ENCODE measurements at places on chromosomes 4 and X.

- peak; percentile 19 for DNase-seq
These were observed 85.6 kb upstream of the CPEB2 start for GRCh38 chr4:14916554-14917297.

- DNase-seq, result peak; percentile 64
These were observed 5.4 kb upstream of the CCDC120 start for GRCh38 chrX:49053223-49054072.

DNA sequence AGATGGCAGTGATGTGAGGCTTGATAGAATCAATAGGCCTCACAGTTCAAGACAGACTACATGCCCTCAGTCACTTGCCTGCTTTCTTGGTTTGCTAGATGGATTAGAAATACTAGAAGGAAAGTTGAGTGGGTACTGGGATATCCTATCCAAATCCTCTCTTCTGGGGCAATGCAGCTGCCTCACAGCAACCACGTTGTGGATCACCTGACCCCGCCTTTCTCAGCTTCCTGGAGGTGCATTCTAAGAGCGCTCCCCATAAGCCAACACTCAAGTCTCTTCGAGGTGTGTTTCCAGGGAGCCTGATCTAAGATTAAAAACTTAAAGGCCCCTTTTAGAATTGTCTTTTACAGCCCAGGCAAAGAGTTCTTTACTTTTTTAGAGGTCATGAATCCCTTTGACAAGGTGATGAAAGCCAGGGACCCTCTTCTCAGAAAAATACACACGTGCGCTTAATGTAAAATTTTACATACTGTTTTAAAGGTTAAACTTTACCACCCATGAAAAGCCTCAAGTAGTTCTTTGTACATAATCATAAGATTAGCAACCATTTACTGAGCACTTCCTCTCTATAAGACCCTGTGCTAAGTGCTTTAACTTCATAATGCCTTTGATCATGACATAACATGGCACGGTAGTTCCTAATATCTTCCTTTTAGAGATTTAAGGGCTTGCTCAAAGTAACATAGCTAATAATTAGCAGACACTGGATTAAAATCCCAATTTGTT, 840 bp upstream of the RPL34 start:
- no peak for DNase-seq

DNA sequence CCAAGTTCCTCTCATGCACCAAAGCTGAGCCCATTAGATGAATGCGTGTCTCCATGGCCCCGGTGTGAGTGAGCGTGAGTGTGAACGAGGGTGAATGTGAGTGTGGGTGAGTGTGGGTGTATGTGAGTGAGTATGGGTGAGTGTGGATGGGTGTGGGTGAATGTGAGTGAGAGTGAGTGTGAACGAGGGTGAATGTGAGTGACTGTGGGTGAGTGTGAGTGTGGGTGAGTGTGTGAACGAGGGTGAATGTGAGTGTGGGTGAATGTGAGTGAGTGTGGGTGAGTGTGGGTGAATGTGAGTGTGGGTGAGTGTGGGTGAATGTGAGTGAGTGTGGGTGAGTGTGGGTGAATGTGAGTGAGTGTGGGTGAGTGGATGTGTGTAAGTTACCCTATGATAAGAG, 1521.8 kb upstream of the TENM3 start:
- no peak for DNase-seq

- no peak for DNase-seq
These were observed 201.0 kb upstream of the GPR101 start for GRCh38 chrX:137234651-137235402.

DNA sequence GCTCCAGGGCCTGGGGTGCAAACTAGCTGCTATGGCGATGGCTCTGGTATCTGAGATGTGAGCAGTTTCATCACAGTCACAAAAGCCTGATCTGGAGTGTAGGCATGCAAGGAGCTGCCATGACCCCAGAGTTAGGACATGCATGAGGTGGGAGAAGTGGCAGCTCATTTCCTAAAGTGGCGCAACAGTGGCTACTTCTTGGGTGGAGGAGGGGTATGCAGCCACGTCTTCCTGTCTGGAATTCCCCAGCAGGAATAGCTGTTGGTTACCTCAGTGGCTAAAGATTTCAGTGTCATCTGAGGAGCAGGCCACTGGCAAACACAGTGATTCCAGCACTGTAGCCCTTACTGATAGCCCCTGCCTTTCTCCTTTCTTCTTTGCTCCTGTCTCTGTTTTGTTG, 1382.5 kb downstream of the C4orf33 start:
- DNase-seq, result peak; percentile 77

- DNase-seq, result peak; percentile 26
These were observed 282.2 kb upstream of the KLF3 start for GRCh38 chr4:38381788-38382187.

- no peak for DNase-seq
These were observed 153.0 kb downstream of the SMIM20 start for GRCh38 chr4:26067035-26067434.

- peak; percentile 29 for DNase-seq
These were observed 106.5 kb downstream of the NYX start for GRCh38 chrX:41553688-41554087.

- no peak for DNase-seq
These were observed 284.8 kb downstream of the TEX13C start for GRCh38 chrX:125604448-125604847.

GRCh38 chrX:17052210-17052609, 105.8 kb downstream of the REPS2 start:
- peak; percentile 70 for DNase-seq

DNA sequence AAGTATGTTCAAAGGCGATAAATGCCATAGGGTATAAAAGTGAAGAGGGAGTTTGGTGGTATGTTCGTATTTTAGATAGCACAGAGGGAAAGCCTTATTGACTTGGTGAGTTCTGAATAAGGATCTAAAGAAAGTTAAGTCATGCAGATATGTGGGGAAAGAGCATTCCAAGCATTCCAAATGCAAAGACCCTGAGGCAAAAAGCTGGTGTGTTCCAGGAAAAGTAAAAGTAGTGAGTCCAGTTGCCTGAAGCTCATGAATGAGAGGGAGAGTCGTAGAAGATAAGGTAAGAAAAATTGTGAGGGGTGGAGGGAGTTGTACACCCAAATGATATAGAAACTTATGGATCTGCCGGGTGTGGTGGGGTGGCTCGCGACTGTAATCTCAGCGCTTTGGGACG, 426.7 kb downstream of the RPA4 start:
- peak; percentile 32 for DNase-seq

DNA sequence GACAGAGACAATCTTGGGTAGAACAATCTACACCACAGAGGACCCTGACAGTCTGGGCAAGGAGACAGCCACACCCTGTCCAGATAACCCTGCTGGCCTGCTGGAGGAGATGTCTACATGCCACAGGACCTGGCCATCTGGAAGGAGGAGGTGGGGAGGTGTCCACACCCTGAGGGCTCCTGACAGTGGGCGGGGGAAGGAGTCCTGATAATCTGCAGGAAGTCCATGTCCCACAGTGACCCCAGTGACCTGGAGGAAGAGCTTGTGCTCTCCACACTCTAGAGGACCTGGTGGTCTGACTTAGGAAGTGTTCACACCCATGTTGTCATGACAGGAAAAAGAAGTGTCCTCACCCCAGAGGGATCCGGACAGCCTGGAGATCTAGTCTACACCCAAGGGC, 5.5 kb downstream of the SUV39H1 start:
- no peak for DNase-seq

GRCh38 chr4:122873821-122874593, 47.4 kb downstream of the FGF2 start:
- DNase-seq, result peak; percentile 87

- DNase-seq, result peak; percentile 84
These were observed 770 bp downstream of the SMAD1 start for GRCh38 chr4:145482209-145483037.

DNA sequence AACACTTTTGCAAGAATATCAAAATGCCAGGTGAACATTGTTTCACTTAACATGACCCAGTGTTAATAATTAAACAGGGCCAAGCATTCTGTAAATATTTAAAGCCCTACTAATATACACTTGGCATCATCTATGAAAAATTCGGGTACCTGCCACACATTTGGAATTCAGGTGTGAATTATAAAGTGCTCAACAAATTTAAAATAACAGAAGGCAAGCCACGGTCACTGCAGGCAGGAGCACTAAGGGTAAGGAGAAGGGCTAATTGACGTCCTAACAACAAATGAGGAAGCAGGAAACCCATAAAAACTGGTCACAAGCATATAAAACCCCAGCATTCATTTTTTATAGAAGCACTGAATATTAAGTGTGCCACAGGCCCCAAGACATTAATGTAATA, 43.8 kb upstream of the CPEB2 start:
- DNase-seq, result no peak

DNA sequence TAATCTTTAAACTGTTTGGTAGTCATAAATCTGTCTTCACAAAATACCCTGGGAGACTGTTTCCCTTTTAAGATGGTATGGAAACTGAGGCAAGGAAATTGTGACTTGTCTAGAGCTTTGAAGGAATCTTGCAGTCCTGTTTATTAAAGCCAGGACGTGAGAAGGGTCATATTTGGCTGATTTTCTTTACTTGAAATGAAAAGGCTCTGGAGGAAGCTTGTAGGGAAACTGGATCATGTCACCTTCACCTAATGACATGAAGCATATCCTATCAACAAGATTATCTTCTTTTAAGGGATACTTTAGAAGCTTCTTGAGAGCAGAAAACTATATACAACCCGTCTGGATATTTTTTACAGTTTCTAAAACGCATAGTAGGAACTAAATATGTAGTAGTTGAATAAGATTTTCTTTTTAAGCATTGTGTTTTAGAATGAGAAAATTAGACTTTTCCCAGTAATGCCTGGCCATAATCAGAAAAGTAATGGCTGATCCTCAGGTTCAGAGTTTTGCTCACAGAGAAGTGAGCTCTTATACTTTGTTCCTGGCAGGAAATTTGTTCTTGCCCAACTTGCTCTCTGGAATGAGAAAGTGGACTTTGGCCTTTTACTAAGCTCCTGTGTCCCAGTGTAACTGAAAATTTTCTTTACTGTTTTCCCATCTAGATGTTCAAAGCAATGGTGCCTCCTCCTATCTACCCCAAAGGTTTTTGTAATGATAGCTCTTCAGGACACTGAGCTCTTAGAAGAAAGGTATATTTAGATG, 136.8 kb upstream of the AFF2 start:
- no peak for DNase-seq

GRCh38 chrX:48720577-48721250, 24.2 kb downstream of the SUV39H1 start:
- no peak for DNase-seq

DNA sequence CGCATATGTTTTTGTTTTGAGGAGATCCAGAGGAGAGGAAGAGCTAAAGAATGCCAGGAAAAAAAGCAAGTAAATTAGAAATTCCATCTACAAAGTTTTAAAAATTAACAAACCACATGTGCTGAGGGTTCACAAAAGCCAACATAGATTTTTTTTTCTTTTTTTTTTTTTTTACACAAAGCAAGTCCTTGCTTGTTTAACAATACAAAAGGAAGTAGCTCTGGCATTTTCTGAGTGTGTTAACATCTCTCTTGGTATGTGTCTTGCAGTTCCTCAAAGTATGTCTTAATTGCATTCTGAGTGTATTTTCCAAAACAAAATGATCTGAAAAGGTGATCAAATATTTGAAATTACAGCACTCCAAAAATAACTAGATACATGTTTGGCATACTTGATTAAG, 1682.7 kb upstream of the AGA start:
- DNase-seq, result no peak

DNA sequence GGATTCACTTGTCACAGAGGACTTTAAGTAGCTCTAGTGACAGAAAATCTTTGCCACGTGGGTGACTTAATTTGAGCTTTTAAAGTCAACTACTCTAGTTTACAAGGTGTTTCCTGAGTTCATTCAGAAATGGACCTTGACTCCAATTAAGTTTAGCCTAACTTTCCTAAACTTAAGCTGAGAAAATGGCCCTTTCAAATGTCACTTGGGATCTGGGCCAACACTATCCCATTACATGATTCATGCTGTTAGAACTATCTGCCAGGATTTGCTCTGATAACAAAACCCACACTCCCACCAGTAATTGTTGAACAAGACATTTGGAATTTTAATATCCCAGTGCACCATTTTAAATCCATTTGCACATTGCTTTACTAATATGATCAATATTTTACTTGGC, 40.8 kb downstream of the C4orf46 start:
- DNase-seq, result peak; percentile 31

GRCh38 chr4:25978327-25978726, 64.3 kb downstream of the SMIM20 start:
- DNase-seq, result no peak

GRCh38 chr4:7187168-7187535, 5.2 kb upstream of the SORCS2 start:
- DNase-seq, result no peak

DNA sequence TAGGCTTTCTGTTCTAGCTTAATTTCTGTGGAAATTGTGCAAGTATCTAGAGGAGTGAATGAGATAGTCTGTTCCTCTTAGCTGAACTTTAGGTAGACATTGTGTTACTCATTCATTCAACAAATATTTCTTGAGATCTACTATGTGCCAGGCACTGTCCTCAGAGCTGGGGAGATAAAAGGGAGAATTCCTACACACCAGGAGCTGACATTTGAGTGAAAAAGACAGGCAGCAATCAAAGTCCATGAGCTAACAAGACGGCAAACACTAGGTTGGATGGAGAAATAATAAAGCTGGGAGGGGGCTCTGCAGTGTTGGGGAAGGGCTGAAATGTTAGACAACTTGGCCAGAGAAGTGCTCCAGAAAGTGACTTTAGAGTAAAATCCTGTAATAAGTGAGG, 80.1 kb downstream of the MED28 start:
- no peak for DNase-seq

DNA sequence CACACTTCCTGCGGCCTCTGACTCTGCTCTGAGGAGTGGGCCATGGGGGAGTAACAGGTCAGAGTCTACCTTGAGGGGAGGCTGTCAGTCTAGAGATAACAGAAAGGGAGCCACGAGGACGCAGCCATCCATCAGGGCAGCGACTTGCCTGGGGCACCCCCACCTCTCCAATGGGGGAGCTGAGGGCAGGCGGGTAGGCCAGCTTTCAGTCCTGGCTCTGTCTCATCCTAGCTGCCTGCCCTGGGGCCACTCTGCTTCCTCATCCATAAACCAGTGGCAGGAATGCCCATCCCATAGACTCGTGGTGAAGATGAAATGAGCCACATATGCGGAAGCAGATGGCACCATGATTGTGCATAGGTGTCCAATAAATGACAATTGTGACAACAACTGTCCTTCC, 13.2 kb downstream of the MAGED2 start:
- no peak for DNase-seq

DNA sequence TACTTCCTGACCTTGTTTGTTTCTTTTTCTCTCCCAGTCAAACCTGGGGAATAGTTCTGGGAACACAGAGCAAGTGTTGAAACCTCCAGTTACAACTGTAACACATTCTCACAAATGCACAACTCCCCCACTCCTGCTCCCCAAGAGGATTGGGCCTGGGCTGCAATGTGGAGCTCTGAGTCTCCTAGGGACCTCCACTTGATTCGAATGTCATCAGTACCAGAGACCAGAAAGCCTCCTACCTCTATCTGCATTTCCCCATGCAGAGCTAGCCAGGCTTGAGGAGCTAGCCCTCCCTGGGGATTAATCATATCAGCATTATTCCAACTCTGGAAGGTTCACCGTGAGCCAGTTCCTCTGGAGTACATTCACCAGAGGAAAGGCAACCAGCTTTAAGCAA, 41.7 kb upstream of the CITED1 start:
- DNase-seq, result no peak

- DNase-seq, result peak; percentile 94
These were observed 51.8 kb upstream of the CBLL2 start for GRCh38 chrX:22220941-22221340.

- DNase-seq, result no peak
These were observed 1.6 kb downstream of the RPL10 start for GRCh38 chrX:154399527-154400368.
